ENCODE measurements at places on chromosomes 1 and 21. TPM values are rescaled to one million over a fixed set of nuclear protein-coding genes. Genes with fewer than 3 reads are reported as not detected.

- no peak for DNase-seq
Observed at GRCh38 chr1:116739371-116740012, 14.7 kb upstream of the CD2 start.

GRCh38 chr1:941015-941587 lies 17.4 kb downstream of the SAMD11 start:
- DNase-seq, result no peak

DNA sequence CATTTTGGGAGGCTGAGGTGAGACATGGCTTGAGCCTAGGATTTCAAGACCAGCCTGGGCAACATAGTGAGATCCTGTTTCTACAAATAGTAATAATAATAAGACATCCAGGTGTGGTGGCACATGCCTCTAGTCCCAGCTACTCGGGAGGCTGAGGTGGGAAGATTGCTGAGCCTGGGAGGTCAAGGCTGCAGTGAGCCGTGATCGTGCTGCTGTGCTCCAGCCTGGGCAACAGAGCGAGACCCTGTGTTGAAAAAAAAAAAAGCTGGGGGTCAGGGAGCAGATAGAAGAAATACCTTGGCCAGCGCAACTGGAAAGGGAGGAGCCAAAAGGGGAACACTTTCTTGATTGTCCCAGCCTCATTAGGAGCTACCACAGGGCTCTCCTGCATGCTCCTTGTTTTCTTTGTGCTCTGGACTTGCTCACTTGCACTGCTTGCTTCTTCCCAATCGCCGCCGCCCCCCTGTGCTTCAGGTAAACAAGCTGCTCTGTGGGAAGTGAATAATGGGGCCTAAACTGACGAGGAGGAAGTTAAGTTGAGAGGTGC lies 31.1 kb downstream of the PBX1 start:
- DNase-seq, result no peak

DNA sequence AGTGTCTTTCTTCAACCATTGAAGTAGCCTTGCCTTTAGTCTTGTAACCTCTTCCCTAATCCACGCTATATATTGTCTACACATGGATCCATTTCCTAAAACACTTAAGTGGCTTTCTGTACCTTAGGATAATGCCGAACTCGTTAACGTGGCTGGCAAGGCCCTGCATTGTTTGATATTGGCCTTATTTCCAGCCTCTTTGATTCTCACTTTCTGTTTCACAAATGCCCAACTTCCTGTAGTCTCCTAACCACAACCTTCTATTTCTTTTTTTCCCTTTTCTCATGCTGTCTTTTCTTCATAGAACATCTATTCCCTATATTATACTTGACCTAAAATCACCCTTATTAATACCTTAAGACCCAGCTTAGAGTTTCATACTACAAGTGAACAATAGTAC lies 536.0 kb downstream of the LMO4 start:
- no peak for DNase-seq

DNA sequence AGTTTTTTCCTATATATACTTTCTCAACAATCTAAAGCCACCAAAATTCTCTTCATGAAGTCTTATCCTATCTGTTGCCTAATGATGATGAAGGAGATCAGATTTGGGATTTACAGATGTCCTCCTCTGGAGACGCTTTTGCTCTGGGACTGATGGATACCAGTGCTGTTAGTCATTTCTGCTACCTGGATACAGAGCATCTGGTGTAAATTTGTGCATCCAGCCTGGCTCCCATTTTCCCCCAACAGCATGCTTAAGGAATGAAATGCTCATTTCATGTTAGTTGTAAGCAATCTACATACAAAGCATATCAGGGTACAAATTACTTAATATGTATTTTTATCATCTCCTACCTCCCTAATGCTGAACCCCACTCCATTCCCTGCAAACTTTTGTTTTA lies 57.7 kb downstream of the HNRNPR start:
- no peak for DNase-seq

- DNase-seq, result peak; percentile 32
Observed at GRCh38 chr1:869499-870244, 54.1 kb upstream of the SAMD11 start.

- no peak for DNase-seq
Observed at GRCh38 chr1:27528818-27529703, 39.1 kb upstream of the WASF2 start.

GRCh38 chr1:186595969-186596368 lies 84.3 kb downstream of the PTGS2 start:
- no peak for DNase-seq

DNA sequence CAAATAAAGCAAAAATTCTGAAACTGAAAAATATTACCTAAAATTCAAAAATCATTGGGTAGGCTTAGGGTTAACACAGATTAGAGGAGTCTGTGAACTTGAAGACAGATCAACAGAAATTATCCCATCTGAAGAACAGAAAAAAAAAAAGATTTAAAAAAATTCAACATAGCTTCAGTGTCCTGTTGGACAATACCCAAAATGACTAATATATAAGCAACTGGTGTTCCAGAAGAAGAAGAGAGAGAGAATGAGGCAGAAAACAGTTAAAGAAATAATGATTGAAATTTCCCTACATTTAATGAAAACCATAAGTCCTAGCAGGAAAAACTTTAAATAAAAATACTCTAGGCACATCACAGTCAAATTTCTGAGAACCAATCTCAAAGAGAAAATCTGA lies 31.5 kb downstream of the TMCO1 start:
- no peak for DNase-seq

- DNase-seq, result no peak
Observed at GRCh38 chr1:203056012-203056411, 29.7 kb downstream of the PPFIA4 start.

GRCh38 chr1:50208315-50208714 lies 99.6 kb downstream of the ELAVL4 start:
- DNase-seq, result no peak

- no peak for DNase-seq
Observed at GRCh38 chr21:44564886-44565598, 6.4 kb upstream of the KRTAP10-3 start.

DNA sequence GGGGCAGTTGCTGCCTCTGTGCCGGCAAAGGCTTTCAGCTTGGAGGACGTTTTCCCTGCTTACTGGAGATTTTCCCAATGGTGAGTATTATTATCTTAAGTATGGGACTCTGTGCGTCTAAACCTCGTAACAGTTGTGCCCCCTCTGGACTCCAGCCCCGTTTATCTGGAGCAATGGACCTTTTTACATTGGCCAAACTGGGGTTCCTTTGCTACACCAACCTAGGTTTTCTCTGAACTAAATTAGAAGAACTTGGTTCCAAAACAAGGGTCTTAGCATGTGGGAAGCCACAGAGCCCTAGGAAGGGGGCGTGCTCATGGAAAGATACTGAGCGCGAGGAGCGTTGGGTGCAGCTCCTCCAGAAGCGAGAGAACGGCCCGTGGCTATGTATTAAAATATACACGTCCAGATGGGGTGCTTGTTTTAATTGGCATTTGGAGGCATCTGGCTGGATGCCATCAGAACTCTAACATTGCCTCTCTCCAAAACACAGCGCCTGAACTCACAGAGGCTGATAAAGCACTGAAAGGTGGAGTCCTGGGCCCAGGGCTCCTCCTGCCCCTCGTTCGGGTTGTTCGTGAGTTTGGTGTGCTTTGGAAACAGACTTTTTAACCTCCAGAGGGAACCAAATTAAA lies 28.4 kb downstream of the POFUT2 start:
- DNase-seq, result no peak

DNA sequence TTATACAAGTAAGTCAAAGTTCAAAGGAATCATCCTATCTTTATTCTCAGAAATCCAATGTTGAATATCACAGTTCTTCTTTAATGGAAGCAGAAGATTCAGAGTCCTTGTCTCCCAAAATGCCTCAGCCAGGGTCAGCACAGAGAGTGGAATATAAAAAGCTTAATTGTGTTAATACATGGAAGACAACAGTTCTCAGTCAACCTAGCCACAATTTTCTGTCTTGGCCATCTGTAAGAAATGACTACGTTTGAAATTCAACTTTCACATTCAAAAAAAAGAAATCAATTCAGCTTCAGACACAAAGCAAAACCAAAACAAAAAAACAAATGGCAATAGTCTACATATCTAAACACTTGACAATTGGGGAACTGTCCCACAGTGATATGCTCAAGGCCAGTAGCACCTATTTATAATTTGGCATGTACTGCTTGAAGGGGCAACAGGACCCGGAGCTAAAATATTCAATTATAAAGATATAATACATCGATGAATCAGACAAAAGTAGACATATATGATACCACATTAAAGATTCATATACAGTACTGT lies 27.3 kb upstream of the GLIS1 start:
- no peak for DNase-seq

DNA sequence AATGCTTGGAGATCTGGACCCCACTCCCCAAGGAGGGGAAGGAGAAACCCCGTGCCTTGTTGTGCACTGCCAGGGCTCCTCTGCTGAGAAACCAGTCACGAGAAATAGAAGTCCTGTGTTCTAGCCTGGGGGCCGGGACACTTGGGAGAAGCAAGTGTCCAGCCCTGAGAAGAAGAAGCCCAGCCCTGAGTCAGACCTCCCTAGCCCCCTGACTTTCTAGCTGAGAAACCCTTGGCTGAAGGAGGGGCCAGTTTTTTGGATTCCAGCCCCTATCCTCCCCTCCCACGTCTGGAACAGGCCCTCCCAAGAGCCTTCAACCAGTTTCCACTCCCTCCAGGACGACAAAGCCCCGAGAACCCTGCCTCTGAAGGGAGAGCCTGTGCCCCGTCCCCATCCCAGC lies 100.5 kb downstream of the NAV1 start:
- no peak for DNase-seq

DNA sequence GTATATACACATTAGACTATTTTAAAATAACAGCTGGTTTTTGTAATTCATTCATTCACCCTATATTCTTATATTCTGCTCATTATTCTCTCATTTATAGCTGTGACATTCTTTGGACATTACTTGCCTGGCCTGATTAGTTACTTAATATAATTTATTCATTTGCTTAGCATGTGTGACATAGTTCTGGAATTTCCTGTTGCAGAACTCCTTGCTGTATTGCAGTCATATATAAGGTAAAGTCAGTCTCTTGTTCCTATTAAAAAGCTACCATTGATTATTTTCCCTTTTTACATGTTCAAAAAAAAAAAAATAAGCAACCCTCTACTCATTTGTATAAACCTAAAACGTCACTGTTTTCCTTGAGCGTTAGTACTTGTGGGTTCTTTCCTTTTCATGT lies 23.9 kb downstream of the GNAT2 start:
- DNase-seq, result no peak

DNA sequence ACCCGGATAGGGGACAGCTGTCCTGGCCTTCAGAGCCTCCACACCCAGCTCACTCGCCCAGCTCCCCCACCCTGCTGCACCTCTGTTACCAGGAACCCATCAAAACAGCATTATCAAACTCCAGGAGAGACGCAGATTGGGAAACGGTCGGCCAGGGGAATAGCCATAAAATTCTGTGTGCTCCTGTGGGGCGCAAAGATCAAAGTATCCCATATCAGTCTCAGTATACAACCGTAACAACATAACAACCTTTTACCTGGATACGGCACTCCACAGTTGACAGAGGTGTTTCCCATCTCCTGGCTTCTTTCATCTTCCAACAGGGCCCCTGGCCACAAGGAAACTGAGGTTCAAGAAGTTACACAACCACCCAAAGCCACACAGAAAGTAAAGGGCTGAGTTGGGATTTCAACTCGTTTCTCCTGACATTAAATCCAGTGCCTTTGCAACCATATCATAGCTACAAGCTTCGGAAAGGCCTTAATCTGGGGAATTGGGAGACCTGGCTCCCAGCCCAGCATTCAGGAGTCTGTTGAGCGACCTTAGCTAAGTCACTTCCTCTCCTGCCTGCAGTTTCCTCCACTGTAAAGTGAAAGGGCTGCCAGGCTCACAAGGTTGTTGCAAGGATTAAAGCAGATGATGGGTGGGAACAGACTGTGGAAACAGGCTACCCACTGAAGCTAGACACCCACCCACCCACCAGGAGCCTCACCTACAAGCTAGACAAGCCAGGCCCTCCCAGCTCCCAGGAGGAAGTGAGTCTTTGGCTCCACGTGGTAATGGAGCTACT lies 8.1 kb upstream of the EPHB2 start:
- DNase-seq, result no peak

- no peak for DNase-seq
Observed at GRCh38 chr1:173601588-173601987, 1.3 kb downstream of the SLC9C2 start.

GRCh38 chr1:24351247-24351646 lies 32.1 kb downstream of the GRHL3 start:
- no peak for DNase-seq

GRCh38 chr1:9438431-9439073 lies 100.7 kb upstream of the SLC25A33 start:
- DNase-seq, result peak; percentile 96

GRCh38 chr21:44853601-44854390 lies 19.7 kb downstream of the PTTG1IP start:
- no peak for DNase-seq

DNA sequence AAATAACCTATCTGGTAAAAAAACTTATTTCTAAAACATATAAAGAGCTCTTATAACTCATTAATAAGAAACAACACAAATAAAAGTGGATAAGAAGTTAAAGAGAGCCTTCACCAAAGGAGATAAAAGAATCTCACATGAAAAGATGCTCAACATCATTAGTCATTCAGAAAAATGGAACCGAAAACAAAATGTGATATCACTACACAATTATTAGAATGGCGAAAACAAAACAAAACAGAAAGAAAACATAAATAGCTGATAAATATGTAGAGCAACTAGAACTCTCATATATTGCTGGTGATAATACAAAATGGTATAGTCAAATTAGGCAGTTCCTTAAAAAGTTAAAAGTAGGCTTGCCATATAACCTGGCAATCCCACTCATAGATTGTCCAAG lies 1109.3 kb downstream of the PLA2G4A start:
- DNase-seq, result no peak

The TFAP2E gene
- not detected for total RNA-seq

The TRIM62 gene
- total RNA-seq, result 3.2 TPM

The DHCR24 gene
- total RNA-seq, result 104 TPM

The ZFP69 gene
- 2.3 TPM for total RNA-seq

Data from H4 (cell line).